Colonic mucosa (tissue), 4 donors: ENCODE measurements at places on chromosomes 11 and 22. TPM values are rescaled to one million over a fixed set of nuclear protein-coding genes. Genes with fewer than 3 reads are reported as not detected.

SCUBE1 gene
- 1.7 TPM for total RNA-seq

GRCh38 chr11:11403763-11404725, 51.0 kb upstream of the CSNK2A3 start:
- no peaks in the 10 kb centered on the region for H3K36me3 ChIP-seq
- no peak for DNase-seq
- H3K4me1 ChIP-seq = no peaks in the 10 kb centered on the region
- H3K4me3 ChIP-seq = no peak overlapping the region
- no peak overlapping the region for H3K27ac ChIP-seq
- no peaks in the 10 kb centered on the region for H3K27me3 ChIP-seq

DNA sequence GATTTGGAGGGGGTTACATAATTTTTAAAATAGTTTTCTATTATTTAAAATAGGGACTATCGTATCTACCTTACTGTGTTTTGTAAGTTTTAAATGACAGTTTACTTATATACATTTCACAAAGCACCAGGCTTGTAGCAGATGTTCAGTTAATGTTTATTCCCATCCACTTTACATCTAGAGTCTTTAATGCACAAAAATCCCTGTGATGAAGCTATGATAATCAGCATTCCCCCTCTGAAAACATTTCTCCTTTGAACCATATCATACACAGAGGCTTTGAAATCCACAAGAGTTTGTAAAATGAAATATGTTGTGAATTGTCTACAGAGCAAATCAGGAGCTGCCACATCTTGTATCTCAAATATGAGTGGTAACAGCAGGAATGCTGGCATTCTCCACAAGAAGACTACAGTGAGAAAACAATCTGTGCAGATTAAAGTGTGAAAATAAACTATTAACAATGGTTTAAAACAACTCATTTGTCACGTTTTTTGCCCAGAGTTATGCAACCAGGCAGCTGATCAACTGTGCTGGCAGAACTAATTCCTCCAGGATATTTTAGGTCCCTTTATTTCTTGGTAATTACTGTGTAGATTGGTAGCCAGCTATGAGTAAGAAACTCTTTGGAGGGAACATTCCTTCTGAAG, 699.1 kb upstream of the ARHGAP42 start:
- DNase-seq = no peak
- H3K27ac ChIP-seq = no peak overlapping the region
- no peak overlapping the region for H3K4me3 ChIP-seq
- H3K27me3 ChIP-seq = no peaks in the 10 kb centered on the region
- H3K36me3 ChIP-seq = no peaks in the 10 kb centered on the region

DNA sequence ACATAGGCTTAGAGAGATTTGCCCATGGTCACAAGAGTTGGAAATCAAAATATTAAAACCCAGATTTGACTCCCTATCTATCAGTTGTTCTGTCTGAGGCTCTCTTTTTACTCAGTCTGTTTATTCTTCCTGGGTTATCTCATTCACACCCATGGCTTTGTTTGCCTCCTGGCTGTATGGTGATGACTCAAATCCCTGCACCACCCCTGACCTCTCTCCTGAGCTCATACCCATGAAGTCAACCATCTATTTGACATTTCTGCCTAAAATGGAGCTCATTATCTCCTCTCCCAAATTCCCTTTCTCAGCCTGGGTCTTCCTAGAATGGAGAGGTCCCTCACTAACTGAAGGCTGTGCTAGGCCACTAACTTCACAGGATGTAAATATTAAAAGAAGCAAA, 27.8 kb upstream of the CCDC134 start:
- no peak for DNase-seq
- no peaks in the 10 kb centered on the region for H3K36me3 ChIP-seq
- no peak overlapping the region for H3K4me3 ChIP-seq
- no peaks in the 10 kb centered on the region for H3K27me3 ChIP-seq

- no peak overlapping the region for H3K27ac ChIP-seq
- no peak overlapping the region for H3K4me3 ChIP-seq
- DNase-seq = no peak
- H3K27me3 ChIP-seq = no peaks in the 10 kb centered on the region
- no peaks in the 10 kb centered on the region for H3K4me1 ChIP-seq
These were observed 84.6 kb downstream of the DBX1 start for GRCh38 chr11:20075627-20076026.

DNA sequence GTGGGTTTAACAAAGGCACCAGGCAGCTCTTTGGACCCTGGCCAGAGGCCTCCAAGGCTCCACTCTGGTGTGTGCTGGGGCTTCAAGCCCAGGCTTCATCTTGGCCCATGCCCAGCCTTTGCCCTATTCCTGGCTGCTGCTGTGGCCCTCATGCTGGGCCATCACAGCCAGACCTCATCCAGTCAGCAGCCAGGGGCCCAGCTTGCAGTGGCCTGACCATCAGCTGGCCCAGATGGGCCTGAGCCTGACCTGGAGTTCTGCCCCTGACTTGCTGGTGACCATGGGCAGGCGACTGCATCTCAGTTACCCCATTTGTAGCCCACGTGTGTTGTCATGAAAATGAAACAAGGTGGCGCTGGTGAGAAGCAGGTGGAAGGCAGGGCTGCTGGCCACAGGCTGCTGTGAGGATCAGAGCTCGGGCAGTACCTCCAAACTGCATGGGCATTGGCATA, 76.1 kb downstream of the MED15 start:
- no peak overlapping the region for H3K4me3 ChIP-seq
- H3K36me3 ChIP-seq = peaks cover 29% of the 10 kb centered on the region
- H3K27ac ChIP-seq = no peak overlapping the region
- no peak for DNase-seq
- no peaks in the 10 kb centered on the region for H3K27me3 ChIP-seq

DNA sequence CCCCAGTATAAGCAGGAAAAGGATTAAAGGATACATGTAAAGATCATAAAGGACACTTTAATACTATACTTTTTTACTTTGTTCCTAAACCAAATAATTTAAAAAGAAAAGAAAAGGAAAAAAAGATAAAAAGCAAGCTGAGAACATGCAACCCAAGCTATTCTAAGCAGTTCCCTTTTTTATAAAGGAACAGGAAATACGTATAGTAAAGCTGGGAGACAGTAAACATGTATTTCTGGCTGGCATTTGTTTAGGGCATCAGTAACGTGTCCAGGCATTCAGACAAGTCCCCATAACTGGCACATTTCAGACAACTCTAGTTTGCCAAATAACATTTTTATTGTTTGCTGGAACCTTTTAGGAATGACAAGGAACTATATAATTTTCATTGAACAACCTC, 24.9 kb downstream of the BCO2 start:
- no peak for DNase-seq
- H3K4me3 ChIP-seq = no peak overlapping the region
- H3K27me3 ChIP-seq = no peaks in the 10 kb centered on the region
- H3K4me1 ChIP-seq = no peaks in the 10 kb centered on the region
- no peaks in the 10 kb centered on the region for H3K36me3 ChIP-seq

DNA sequence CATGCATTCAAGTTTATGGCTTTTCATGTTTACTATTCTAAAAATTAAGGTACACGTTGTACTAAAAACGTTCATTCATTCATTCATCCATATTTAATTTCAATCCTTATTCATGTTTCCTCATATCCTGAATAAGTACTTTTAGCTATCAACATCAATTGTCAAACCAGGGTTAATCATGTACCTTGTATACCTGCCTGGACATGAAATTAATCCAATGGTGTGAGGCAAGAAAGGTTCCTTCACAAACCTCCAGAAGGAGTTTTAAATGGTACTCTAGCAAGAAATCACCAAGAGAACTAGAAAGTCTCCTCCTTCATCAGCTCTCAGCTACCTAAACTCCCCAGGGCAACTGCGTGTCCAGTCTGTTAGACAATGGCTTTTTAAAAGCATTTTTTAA, 33.4 kb downstream of the TMEM123 start:
- H3K27ac ChIP-seq = no peak overlapping the region
- no peaks in the 10 kb centered on the region for H3K27me3 ChIP-seq
- H3K4me1 ChIP-seq = no peaks in the 10 kb centered on the region
- no peak overlapping the region for H3K4me3 ChIP-seq

- H3K36me3 ChIP-seq = no peaks in the 10 kb centered on the region
- no peak overlapping the region for H3K27ac ChIP-seq
- H3K27me3 ChIP-seq = no peaks in the 10 kb centered on the region
- H3K4me3 ChIP-seq = no peak overlapping the region
- H3K4me1 ChIP-seq = no peaks in the 10 kb centered on the region
- DNase-seq = no peak
These were observed 545.2 kb upstream of the CADM1 start for GRCh38 chr11:116049383-116049782.

- DNase-seq = no peak
- no peaks in the 10 kb centered on the region for H3K27me3 ChIP-seq
- H3K36me3 ChIP-seq = no peaks in the 10 kb centered on the region
- no peak overlapping the region for H3K4me3 ChIP-seq
- no peaks in the 10 kb centered on the region for H3K4me1 ChIP-seq
These were observed 23.3 kb downstream of the SCUBE1 start for GRCh38 chr22:43319661-43320486.

PHLDA2 gene
- 41.6 TPM for total RNA-seq

DNA sequence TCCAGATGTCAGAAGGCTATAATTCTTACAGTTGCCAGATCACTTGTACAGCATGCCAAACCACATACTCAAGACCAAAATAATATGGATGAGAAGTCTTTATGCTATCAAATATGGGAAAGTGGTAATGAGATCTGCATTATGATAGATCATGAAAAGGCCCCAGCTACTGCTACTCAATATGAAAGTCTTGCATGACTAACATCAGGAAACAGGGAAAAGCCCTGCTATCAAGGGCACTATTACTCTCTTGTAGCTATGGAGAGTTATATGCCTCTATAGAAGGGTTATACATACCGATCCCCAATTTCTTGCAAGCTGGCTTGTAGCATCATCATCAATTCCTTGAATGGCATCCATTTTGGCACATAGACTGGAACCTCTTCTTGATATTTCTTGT, 30.2 kb upstream of the TMPRSS5 start:
- no peak for DNase-seq
- H3K4me1 ChIP-seq = no peaks in the 10 kb centered on the region
- H3K4me3 ChIP-seq = no peak overlapping the region
- peaks cover 5% of the 10 kb centered on the region for H3K36me3 ChIP-seq
- H3K27me3 ChIP-seq = no peaks in the 10 kb centered on the region

- no peak overlapping the region for H3K27ac ChIP-seq
- no peaks in the 10 kb centered on the region for H3K36me3 ChIP-seq
- no peak overlapping the region for H3K4me3 ChIP-seq
- no peak for DNase-seq
- no peaks in the 10 kb centered on the region for H3K4me1 ChIP-seq
These were observed 4.3 kb downstream of the ZC3H12C start for GRCh38 chr11:110097459-110098012.

GRCh38 chr11:128725630-128726319, 31.9 kb downstream of the FLI1 start:
- H3K4me3 ChIP-seq = no peak overlapping the region
- no peaks in the 10 kb centered on the region for H3K27me3 ChIP-seq
- H3K27ac ChIP-seq = peak overlapping the region; percentile 55
- peaks cover 5% of the 10 kb centered on the region for H3K4me1 ChIP-seq

TSGA10IP gene
- total RNA-seq = not detected

NLRX1 gene
- 17.1 TPM for total RNA-seq

GRCh38 chr11:26191193-26191592, 140.7 kb upstream of the ANO3 start:
- no peak for DNase-seq
- no peaks in the 10 kb centered on the region for H3K4me1 ChIP-seq
- H3K27ac ChIP-seq = no peak overlapping the region
- no peaks in the 10 kb centered on the region for H3K36me3 ChIP-seq
- H3K4me3 ChIP-seq = no peak overlapping the region

GRCh38 chr11:20739577-20739976, 70.2 kb downstream of the NELL1 start:
- H3K4me1 ChIP-seq = no peaks in the 10 kb centered on the region
- H3K4me3 ChIP-seq = no peak overlapping the region
- no peak overlapping the region for H3K27ac ChIP-seq
- no peak for DNase-seq
- no peaks in the 10 kb centered on the region for H3K36me3 ChIP-seq
- H3K27me3 ChIP-seq = no peaks in the 10 kb centered on the region

DNA sequence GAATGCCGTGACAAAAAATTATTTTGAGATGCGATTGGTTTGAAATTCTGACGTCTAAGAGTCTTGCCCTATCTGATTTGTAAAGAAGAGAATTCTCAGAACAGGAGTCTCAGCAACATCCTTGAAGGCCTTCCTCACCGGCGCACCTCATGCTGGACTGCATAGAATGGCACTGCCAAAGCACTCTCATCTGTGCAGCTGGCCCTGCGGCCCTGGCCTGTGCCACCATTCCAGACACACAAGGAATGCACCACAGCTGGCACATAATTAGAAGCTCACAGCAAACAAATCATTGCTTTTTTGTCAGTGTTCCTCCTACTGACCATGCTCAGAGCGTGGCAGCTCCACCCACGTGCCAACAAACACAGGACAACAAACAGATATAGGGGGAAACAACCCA, 166.0 kb downstream of the KIRREL3 start:
- H3K4me3 ChIP-seq = no peak overlapping the region
- no peaks in the 10 kb centered on the region for H3K36me3 ChIP-seq
- no peaks in the 10 kb centered on the region for H3K4me1 ChIP-seq
- DNase-seq = no peak
- H3K27me3 ChIP-seq = no peaks in the 10 kb centered on the region

DNA sequence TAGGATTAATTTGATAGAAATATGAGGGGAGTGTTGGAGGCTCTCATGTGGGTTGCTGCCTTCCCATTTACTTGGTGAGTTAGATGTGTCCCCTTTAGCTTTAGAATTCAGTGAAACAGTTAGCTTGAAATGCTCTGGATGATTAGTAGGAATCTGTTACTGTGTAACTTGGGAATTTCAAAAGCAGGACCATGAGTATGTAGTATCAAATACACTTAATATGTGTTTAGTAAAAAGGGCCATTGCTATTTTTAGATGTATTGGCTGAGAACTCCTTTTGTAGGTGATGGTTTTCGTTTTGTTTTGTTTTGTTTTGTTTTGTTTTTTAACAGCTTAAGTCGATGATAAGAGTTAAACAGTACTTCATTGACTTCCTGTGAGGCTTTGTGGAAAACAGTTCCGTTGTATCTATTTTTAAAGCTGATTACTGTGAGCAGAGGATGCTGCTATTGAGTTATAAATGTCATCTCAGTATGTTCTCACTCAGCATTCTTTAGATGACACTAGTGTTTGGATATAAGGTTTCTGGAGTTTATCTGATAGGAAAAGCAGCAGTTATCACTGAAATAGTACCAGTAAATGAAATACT, 53.5 kb downstream of the MCAM start:
- H3K27ac ChIP-seq = peak overlapping the region; percentile 17
- DNase-seq = no peak
- H3K27me3 ChIP-seq = no peaks in the 10 kb centered on the region
- no peaks in the 10 kb centered on the region for H3K4me1 ChIP-seq
- H3K4me3 ChIP-seq = no peak overlapping the region
